ENCODE measurements at places on chromosomes 13 and 19.

- no peak for DNase-seq
These were observed 919.8 kb upstream of the SLITRK1 start for GRCh38 chr13:84802073-84802472.

GRCh38 chr13:28140433-28141125 lies 2.2 kb downstream of the PAN3 start:
- no peak for DNase-seq

GRCh38 chr19:7355151-7355820 lies 6.5 kb downstream of the ARHGEF18 start:
- DNase-seq, result no peak

- DNase-seq, result no peak
These were observed 32.7 kb upstream of the MICU2 start for GRCh38 chr13:21636656-21637055.

GRCh38 chr19:35742121-35742724 lies at the start of gene IGFLR1:
Gene IGFLR1 (minus strand): TSS chr19:35742452. CDS start chr19:35741180, 1,272 bp downstream.
- DNase-seq, result peak; percentile 50

DNA sequence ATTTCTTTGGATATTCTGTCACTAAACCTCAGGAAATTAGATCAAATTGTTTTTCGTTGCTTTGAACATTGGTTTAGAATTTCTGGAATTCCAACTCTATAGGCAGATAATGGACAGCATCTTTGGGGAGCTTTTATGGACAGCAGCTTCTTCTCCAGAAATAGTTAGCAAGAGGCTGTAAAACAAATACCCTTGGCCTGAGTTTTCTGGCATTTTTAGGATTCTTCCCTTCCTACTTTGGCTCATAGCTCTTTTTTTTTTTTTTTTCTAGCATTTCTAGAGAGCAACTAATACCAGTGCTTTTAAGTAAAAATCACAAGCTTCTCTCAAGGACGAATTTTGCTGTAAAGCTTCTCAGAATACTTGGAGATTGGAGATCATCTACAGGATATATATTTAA lies 169.8 kb upstream of the SPRY2 start:
- no peak for DNase-seq

All from stimulated activated CD4-positive, alpha-beta T cell treated with anti-CD3 and anti-CD28 coated beads, Interleukin-12 subunit alpha, Interleukin-12 subunit beta, amount 100 ng/mL, for 24 hours (primary cell).